Spleen (tissue), 13 donors: ENCODE measurements at places on chromosomes 5 and 9. TPM values are rescaled to one million over a fixed set of nuclear protein-coding genes. Genes with fewer than 3 reads are reported as not detected.

The ADAMTS13 gene
- 3.4 TPM for polyA plus RNA-seq

The KCNV2 gene
- polyA plus RNA-seq, result not detected

The DELE1 gene
- 36.1 TPM for polyA plus RNA-seq

The IFNE gene
- polyA plus RNA-seq, result 0.11 TPM

The ROPN1L gene
- polyA plus RNA-seq, result 2.4 TPM

The BTNL9 gene
- 91.1 TPM for polyA plus RNA-seq
